ENCODE measurements at places on chromosomes 6 and 20.
A peak's percentile ranks its signal among the peaks of the same experiment; 100 is the strongest.

DNA sequence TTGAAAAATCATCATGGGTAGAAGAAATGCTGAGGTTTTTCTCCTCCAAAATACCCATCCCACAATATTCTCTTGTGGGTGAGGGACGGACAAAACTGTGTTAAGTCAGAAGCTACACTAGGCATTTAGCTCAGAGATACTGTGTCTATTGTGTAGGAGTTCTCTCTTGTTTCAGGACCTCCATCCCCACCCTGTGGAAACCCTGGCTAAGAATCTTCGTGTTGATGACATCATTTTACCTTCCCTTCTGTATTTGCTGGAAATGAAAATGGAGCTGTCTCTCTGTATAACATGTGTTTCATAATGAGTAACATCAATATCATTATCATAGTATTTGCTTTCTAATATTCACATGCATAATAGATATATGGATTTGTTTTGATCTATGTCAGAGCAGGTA lies 1193.0 kb upstream of the CITED2 start:
- DNase-seq: peak; percentile 55

DNA sequence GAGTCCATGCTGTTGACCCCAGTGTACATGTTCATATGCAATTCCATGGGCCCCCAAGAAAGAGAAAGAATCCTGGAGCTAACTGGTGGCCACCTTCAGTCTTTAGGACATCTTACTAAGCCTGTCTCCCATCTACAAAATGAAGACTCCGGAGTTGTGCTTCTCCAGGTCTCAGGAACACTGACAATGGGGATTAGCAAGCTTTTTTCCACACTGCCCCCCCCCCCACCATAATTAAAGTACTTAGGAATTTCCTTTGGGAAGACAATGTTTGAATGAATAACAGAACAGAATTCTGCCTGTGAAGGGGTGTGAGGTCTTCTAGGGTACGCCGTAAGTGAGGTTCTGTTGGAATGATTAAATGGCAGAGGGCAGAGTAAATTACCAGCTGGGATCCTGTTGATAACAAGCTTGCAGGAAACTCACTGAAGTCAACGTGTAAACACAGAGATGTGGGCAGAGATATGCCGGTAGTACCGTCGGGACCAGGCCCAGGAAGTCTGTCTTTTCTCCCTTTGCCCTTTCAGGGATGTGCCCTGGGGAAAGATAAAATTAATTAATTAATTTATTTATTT lies 63.1 kb downstream of the ANKRD6 start:
- DNase-seq: no peak

- DNase-seq: peak; percentile 12
These were observed 518.3 kb upstream of the ZNF337 start for GRCh38 chr20:26214991-26215390.

DNA sequence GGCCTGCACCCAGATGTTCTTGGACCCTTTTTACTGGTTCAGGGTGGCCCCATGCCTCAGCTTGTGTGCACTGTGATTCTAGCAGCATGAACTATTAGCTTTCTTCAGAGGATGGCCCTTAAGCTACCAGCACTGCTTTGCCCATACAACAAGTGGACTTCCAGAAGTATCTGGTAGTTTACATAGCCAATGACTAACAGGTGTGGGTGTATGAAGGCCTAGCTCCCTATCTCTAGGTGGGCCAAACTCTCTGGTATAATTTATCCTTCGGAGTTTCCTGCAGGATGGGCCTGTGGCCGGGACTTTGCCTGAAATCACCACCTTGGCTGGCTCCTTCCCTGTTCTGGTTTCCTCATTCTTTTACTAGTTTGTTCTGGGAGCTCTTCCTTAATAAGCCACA lies 26.1 kb upstream of the JAG1 start:
- DNase-seq: no peak

DNA sequence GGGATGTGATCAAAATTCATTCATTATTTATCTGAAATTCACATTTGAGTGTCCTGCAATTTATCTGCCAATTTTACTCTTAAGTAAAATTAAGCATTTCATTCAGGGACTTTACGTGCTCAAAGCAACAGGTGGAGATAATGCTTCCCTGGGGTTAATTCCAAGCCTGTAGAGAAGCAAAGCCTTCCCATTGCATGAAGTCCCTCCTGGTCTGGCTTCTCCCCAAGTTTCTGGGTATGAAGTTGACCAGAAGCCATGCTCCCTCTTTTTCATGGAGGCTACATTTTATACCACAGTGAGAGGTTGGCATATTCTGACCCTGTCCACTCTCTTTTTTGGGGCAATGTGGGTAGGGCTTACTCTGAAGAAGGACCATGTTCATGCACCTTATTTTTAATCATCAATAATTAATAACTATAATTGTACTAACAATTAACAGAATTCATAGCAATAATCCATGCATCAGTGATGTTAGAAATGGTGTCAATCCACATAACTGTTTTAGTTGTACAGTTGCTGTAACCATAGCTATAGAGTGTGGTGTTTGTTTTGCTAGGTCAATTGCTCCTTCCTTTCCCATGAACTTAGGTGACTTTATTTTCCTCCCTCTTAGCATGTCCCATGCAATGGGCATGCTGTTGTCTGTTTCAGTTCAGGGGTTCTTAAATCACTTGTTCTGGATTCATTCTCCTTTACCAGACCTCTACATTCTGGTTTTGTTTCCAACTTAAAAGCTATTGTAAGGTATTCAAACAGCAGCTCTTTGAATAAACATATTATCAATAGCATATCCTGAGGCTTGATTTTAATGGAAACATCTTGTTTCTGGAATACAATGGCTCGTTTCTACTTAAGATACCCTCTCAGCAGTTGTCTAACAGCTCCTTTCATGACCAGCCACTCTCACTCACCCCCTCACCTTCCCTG lies 1.5 kb downstream of the LAMA4 start:
- peak; percentile 76 for DNase-seq
